ENCODE measurements at places on chromosomes 4 and X.
A peak's percentile ranks its signal among the peaks of the same experiment; 100 is the strongest.

- no peak for DNase-seq
These were observed 32.4 kb downstream of the OCRL start for GRCh38 chrX:129572422-129572821.

DNA sequence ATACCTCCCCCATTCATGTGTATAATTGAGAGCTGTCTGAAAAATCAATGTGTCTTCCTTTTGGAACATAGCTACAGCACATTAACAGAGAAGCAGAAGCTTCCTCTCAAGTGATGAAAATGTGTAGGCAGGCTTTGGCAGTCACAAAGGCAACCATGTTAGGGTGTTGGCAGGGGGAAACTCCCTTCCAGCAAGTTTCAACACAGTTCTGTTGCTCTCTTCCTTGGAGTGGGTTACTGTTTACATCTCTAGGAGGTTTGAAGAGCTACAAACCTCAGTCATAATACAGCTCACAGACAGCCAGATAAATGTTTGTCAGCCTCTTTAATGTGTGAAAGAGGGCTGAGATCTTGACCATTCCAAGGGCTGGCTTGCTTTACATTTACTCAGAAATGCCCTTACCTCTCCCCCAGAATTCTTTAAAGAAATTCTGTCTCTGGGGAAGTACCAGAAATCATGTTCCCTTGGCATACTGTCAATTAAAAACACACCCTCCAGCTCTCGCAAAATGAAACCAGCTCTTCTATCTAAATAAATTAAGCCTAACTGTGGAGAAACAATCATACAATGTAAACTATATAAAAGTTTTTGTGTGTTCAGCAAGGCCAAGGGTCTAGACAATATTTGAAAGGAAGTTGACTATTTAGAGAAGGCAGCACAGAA is 18.9 kb downstream of the ZBTB33 start:
- no peak for DNase-seq

- DNase-seq, result no peak
These were observed 109.9 kb upstream of the LIMCH1 start for GRCh38 chr4:41427931-41428600.

GRCh38 chrX:1466232-1466661 is 13.5 kb upstream of the ASMTL start:
- DNase-seq, result no peak

DNA sequence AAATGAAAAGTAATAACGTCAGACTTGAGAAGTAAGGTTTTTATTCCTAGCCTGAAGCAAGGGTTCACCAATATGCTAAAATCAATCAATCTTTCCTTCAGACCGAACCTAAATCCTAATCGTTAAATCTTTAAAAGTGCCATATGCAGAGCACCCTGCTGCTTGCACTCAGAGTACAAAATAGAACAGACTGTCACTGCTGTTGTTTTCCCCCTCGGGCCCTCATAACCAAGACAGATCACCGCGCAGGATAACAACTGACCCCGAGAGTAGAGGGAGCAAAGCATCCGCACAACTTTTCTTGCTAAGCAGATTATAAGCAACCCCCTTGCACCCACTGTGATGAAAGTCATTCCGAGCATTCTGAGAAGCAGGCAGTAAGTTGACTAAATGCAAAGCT is 550.9 kb upstream of the NDST4 start:
- DNase-seq, result no peak

- DNase-seq, result no peak
These were observed 1.3 kb downstream of the LDB2 start for GRCh38 chr4:16896881-16897750.

GRCh38 chrX:68238568-68238967 is 194.7 kb downstream of the OPHN1 start:
- DNase-seq, result peak; percentile 49

Data from DMS53 (cell line).